ENCODE measurements at places on chromosomes 6 and 20.
A peak's percentile ranks its signal among the peaks of the same experiment; 100 is the strongest.

- no peak overlapping the region for H3K4me3 ChIP-seq
- no peak for DNase-seq
- H3K27ac ChIP-seq = peak overlapping the region; percentile 7
- no peaks in the 10 kb centered on the region for H3K27me3 ChIP-seq
- no peaks in the 10 kb centered on the region for H3K36me3 ChIP-seq
These were observed 233.5 kb upstream of the TAB2 start for GRCh38 chr6:149084026-149084425.

GRCh38 chr20:35009665-35010328 is 54.1 kb downstream of the MYH7B start:
- no peaks in the 10 kb centered on the region for H3K27me3 ChIP-seq
- peaks cover 16% of the 10 kb centered on the region for H3K36me3 ChIP-seq
- H3K4me1 ChIP-seq = peaks cover 53% of the 10 kb centered on the region
- DNase-seq = no peak
- peak overlapping the region; percentile 89 for H3K27ac ChIP-seq

DNA sequence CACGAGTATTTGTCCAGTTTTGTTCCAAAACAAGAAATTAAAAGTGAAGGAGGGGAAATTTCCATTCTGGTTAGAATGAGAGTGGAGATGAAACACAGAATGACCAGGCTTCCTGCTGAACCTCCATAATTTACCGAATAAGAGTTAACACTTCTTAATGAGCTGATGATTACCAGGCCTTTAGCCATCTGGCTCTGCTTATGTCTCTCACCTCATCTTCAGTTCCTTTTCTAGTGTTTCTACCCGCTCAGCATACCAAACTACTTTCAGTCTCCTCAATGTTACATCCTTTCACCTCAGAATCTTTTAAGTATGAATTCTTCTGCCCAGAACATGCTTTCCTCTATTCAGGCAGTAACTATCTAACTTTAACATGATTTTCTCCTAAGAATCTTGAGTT is 209.0 kb upstream of the RSPO3 start:
- H3K27ac ChIP-seq = no peak overlapping the region
- no peak overlapping the region for H3K4me3 ChIP-seq
- no peaks in the 10 kb centered on the region for H3K36me3 ChIP-seq
- H3K4me1 ChIP-seq = peaks cover 3% of the 10 kb centered on the region
- DNase-seq = no peak

DNA sequence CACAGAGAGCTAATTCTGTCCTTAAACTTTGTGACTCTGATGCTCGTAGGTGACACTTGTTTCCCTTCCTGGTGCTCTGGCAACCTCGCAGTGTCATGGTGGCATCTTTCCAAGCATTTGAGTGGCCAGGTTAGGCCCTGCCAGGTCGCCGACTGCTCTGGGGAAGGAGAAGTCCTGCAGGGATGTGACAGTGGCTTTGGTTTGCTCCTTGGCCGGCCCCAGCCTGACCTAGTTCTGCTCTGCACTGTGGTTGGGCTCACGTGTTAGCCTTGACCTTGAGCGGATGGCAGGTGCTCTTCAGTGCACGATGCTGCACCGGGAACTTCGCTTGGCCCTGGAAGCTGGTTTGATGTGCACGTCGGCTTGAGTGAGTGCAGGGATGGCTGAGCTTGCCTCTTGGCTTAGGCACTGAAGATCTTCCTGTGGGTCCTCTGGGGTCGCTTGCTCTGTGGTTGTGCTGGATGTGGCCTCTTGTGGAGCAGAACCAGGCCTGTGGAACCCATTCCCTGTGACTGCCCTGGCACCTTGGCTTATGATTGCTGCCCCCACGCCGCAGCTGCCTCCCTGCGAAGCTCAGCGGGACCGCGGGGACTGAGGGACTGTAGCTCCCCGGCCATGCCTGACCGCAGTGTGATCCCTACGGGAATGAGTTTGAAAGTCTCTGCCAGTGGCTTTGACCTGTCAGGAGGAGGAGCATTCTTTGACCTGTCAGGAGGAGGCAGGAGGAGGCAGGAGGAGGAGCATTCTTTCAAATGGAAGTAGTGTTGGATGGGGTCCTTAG is 8.7 kb downstream of the OSBPL2 start:
- DNase-seq = peak; percentile 67
- no peak overlapping the region for H3K27ac ChIP-seq
- peaks cover 17% of the 10 kb centered on the region for H3K4me1 ChIP-seq
- H3K27me3 ChIP-seq = no peaks in the 10 kb centered on the region
- no peaks in the 10 kb centered on the region for H3K36me3 ChIP-seq

DNA sequence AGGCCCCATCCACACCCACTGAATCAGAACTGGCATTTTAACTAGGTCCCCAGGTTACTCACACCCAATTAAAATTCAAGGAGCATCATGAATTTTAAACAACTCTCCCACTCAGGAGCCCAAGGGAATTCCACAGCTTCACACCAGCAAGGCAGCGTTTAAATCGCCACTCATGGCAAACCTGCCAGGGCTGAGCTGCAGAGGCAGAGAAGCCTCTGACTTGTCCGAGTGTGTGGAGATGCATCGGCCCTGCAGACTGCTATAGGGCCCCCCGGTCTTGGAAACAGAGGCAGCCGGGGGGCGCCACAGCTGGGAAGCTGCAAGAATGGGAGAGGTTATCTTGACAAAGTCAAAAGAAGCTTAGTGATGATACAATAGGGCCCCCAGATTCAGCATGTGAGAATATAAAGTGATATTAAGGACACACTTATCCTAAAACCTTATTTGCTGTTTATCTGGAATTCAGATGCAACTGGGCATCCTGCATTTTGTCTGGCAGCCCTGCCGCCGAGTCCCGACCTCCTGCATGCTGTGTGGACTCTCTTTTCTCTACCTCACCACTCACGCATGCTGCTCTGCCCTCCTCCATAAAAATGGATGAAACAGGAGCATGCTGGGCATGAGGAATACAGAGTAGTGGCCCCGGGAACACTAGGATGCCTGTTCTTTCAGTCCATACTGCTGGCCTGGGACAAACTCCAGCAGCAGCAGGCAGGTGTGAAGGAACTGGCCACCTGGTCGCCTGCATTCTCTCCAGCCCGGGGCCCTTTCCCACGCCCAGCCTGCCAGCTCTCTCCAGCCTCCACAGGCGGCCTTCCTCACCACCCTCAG is 126.1 kb downstream of the PXDC1 start:
- H3K27ac ChIP-seq = no peak overlapping the region
- DNase-seq = no peak
- no peaks in the 10 kb centered on the region for H3K36me3 ChIP-seq
- H3K27me3 ChIP-seq = no peaks in the 10 kb centered on the region
- H3K4me3 ChIP-seq = no peak overlapping the region
